ENCODE measurements at places on chromosomes 3 and 15. TPM values are rescaled to one million over a fixed set of nuclear protein-coding genes. Genes with fewer than 3 reads are reported as not detected.

GRCh38 chr3:124619887-124620599 is 110.2 kb upstream of the UMPS start:
- DNase-seq = no peak

Gene KNL1
- 25.2 TPM for total RNA-seq

Gene MAP2K5
- 7.4 TPM for total RNA-seq

Gene PCSK6
- total RNA-seq = 22.4 TPM

Measured in NCI-H460 (cell line).